ENCODE measurements at places on chromosomes 5 and 9.

- DNase-seq, result no peak
These were observed 16.1 kb upstream of the CFAP157 start for GRCh38 chr9:127690735-127691134.

- DNase-seq, result peak; percentile 84
These were observed 533.4 kb downstream of the PDE4D start for GRCh38 chr5:59360130-59360555.

DNA sequence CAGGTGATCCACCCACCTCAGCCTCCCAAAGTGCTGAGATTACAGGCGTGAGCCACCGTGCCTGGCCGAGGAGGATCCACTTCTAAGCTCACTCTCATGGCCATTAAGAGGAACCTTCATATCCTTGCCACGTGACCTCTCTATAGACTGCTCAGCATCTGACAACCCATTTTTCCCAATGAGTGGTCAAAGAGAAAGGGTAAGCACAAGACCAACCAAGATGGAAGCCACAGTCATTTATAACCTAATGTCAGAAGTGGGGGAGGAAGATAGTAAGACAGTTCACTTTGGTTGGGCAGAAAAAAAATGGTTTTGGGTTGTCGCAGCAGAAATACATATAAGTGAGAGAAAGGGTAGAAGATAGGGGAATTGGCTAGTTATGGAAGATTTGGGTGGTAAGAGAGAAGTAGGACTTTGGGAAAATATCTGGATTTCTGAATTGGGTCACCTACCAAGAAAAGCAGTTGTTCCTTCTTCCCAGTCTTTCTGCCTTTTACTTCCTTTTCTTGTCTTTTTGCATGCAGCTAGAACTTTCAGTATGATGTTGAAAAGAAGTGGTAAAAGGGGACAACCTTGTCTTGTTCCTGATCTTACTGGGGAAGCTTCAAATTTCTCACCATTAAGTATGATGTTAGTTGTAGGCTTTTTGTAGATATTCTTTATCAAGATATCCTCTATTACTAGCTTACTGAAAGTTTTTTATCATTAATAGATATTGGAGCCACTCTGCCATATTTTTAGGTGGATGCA lies 15.6 kb downstream of the SNX2 start:
- DNase-seq, result no peak

- no peak for DNase-seq
These were observed 118.6 kb upstream of the IL12B start for GRCh38 chr5:159448841-159449407.

GRCh38 chr5:35345222-35345621 lies 114.9 kb upstream of the PRLR start:
- DNase-seq, result peak; percentile 10

Data from A549 (cell line).